ENCODE measurements at places on chromosomes 13 and 19.
A peak's percentile ranks its signal among the peaks of the same experiment; 100 is the strongest.

DNA sequence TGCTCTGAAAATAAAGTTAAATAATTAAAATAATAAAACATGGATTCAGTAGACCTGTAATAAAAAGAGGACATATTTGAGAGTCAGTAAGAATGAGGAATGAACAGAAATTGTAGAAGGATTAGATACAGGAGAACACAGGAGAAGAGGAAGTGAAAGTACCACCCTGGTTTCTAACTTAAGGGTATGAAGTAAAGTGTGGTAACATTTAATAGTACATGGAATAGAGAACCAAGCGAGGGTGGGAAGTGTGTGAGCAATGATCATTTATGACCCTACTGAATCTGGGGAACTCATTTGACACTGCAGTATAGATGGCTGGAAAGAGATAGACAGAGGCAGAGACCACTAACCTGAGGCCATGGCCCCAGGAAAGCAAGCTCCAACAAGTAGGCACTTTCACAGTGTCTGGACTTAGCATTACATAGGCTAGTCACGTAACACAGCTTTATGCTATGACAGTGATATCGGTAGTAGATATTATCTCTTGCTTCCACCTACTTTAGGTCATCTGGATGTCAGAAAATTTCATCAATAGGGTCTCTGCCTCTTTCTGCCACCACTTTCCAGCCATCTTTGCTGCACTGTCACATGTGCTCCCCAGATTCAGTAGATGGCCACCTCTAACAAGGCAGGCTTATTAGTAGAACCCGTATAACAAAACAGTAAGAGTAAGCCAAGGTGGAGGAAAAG is 633.9 kb upstream of the MIR17HG start:
- DNase-seq: peak; percentile 49

- DNase-seq: peak; percentile 8
Measured at GRCh38 chr19:35063940-35064818, 22.7 kb downstream of the HPN start.

GRCh38 chr19:49390929-49391359 is 2.9 kb downstream of the KASH5 start:
- no peak for DNase-seq

GRCh38 chr19:33553530-33554310 is 32.1 kb upstream of the PEPD start:
- no peak for DNase-seq

DNA sequence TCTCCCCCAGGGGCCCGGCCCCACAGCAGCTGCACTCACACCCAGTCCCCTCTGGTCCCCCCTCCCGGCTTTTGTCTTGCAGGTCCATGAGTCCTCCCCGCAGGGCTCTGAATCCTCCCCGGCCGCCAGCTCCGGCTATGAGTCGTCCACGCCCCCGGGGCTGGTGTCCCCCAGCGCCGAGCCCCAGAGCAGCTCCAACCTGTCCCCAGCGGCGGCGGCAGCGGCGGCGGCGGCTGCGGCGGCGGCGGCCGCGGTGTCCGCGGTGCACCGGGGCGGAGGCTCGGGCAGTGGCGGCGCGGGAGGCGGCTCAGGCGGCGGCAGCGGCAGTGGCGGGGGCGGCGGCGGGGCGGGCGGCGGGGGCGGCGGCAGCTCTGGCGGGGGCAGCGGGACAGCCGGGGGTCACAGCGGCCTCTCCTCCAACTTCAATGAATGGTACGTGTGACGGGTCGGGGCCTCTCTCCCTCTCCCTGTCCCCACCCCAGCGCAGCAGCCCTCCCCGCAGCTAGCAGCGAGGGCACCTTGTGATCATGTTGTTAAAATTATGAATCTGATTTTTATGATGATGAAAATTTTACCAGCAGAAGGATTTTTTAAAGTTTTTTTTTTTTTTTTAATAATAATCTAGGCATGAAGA is 3.8 kb downstream of the ZIC2 start:
- peak; percentile 78 for DNase-seq

GRCh38 chr13:73704587-73704986 is 429.6 kb downstream of the KLF12 start:
- no peak for DNase-seq

DNA sequence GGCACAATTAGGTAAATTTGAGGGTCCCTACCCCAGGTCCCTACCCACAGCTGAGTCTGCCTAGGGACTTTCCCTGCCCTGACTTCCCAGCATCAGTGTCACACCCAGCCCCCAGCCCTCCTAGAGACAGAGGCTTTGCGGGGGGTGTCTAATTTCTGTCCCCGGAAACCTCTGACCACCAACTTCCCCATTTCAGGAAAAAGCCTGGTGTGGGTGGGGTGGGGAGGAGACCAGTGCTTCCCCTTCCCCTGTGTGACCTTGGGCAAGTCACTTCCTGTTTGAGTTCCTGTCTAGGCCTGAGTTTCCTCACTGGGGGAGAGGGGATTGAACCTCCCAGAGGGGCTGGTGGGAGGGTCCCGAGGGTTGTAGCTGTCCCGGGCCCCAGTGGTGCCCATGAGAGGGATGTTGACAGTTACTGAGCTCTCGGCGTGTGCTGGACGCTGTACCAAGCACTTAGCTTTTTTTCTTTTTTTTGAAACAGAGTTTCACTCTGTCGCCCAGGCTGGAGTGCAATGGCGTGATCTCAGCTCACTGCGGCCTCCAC is 7.9 kb downstream of the VASP start:
- peak; percentile 93 for DNase-seq

DNA sequence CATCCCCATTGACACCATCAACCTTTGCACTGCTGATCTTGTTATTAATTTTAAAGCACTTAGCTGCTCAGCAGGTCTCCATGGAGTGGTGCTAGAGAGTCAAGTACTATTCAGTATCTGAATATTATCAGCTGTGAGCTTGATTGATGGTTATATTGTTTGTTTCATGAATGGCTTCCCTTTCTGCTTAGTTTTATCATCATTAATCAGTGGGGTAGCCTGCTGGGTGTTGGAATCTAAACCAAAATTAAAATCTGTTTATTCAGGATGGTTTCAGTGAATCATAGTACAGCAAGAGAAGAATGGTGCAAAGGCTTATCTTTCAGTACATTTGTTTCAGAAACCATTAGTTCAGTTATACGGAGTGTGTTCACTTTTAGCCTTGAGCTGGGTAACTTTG is 42.5 kb upstream of the SCEL start:
- peak; percentile 42 for DNase-seq

GRCh38 chr13:107441279-107441678 is 774.1 kb downstream of the LIG4 start:
- DNase-seq: no peak

GRCh38 chr13:81781471-81781870 is 1440.5 kb upstream of the SPRY2 start:
- DNase-seq: no peak
